ENCODE measurements at places on chromosomes 3 and 15. TPM values are rescaled to one million over a fixed set of nuclear protein-coding genes. Genes with fewer than 3 reads are reported as not detected.

GRCh38 chr15:93072411-93073394 is 16.3 kb downstream of the RGMA start:
- no peak for DNase-seq

GRCh38 chr3:61347981-61348380 is 96.7 kb upstream of the FHIT start:
- DNase-seq = no peak

Gene MLF1
- total RNA-seq = 12.0 TPM

Gene TM4SF18
- 0.03 TPM for total RNA-seq

- DNase-seq = no peak
These were observed 11.6 kb downstream of the H1-8 start for GRCh38 chr3:129554356-129555152.

- DNase-seq = peak; percentile 63
These were observed 27.2 kb downstream of the WNT7A start for GRCh38 chr3:13852638-13853009.

Measured in HT1080 (cell line).